Cerebellum (tissue), 4 donors: ENCODE measurements at places on chromosomes 7 and 10. TPM values are rescaled to one million over a fixed set of nuclear protein-coding genes. Genes with fewer than 3 reads are reported as not detected.

CYP2E1 gene
- 16.0 TPM for total RNA-seq

ZNF488 gene
- total RNA-seq, result 2.9 TPM

- no peak for DNase-seq
Observed at GRCh38 chr7:47643716-47644400, 61.9 kb upstream of the TNS3 start.

- DNase-seq, result no peak
Observed at GRCh38 chr7:30671793-30672465, 10.3 kb downstream of the CRHR2 start.

- DNase-seq, result no peak
Observed at GRCh38 chr7:155815332-155816191, 3.3 kb upstream of the SHH start.

SPDYE18 gene
- total RNA-seq, result 1.3 TPM

GRCh38 chr7:51303142-51303525 lies 13.5 kb downstream of the COBL start:
- DNase-seq, result no peak

SHTN1 gene
- 22.9 TPM for total RNA-seq

DNA sequence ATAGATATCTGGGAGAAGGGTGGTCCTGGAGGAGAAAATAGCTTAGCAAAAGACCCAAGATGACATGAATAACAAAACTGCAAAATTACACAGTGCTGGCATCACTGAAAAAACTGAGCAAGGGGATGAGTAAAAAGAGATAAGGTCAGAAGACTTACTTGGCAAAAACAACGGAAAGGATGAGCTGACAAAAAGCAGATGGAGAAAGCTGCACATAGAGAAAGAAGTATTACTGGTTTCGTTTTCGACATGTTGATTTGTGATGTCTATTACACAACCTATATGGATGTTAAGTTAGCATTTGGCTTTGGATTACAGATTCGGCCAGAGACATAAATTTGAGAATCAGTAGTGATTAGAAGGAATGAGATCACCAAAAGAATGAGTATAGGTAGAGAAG lies 132.1 kb downstream of the MACC1 start:
- DNase-seq, result no peak

PRRT4 gene
- 6.5 TPM for total RNA-seq

DNA sequence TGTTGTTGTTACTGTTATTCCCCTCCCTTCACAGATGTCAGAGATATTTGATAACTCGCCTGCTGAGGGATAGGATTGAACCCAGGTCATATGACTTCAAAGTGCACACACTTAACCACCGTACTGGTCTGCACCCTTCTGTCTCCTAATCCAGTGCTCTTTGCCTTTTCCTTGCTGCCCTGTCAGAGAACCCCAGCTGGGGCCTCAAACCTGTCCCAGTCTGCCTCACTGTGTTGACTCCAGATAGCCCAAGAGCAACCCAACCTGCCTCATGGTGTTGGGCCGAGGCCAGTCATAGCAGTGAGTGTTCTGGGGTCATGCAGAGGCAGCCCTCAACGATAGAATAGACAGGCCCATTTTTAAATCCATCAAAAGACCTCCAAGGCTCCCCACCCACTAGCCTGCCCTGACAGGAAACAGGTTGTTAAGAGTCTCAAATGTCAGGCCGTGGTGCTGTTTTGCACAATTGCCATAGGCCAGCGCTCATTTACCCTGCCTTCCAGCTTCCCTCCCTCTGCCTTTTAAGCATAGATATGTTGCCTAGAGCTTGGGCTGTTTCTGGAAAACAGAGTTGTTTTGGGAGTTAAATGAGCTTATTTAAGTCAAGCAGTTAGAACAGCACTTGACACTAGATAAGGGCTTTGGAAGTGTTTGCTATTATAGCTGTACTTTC lies 37.0 kb upstream of the PDCD4 start:
- DNase-seq, result no peak

NPFFR1 gene
- total RNA-seq, result 0.54 TPM

FXYD4 gene
- total RNA-seq, result not detected
